ENCODE measurements at places on chromosomes 11 and 22. TPM values are rescaled to one million over a fixed set of nuclear protein-coding genes. Genes with fewer than 3 reads are reported as not detected.

DNA sequence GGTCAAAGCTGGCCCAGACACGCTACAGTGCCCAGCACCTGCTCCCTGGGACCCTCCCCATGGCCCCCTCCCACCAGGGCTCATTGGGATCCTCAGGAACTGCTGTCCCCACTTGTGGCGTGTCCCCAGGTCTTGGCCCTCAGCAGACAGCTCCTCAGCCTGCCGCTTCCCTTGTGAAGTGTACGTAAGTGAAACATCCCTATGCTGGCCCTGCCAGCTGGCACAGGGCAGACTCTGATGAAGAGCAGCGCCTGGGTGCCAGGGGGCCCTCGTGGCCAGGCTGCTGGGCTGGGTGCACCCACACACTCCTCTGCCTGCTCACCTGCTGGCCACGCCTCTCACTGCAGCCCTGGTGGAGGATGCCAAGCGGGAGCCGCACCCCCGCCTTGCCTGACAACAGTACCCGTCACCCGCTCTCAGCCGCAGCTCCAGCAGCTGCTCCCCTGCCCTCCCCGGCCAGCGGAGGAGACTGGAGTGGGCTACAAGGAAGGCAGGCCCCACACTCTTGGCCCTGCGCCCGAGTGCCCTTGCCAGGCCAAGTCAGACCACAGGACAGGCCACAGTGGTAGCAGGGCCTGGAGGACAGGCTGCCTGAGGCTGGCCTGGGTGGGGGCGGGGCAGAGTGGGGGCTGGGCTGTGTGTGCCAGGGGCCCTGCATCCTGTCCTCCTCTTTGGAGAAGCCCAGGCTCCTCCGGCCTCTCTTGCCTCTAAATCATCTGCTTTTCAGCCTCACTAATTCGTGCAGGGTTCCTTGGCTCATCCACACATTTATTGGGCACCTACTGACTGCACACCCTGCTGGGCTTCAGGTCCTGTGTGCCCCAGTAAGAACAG is 39.5 kb downstream of the IGF2 start:
- H3K36me3 ChIP-seq, result no peaks in the 10 kb centered on the region
- DNase-seq, result no peak
- H3K27ac ChIP-seq, result no peak overlapping the region
- H3K4me1 ChIP-seq, result no peaks in the 10 kb centered on the region

GRCh38 chr11:71301046-71301857 is 48.9 kb upstream of the SHANK2 start:
- no peaks in the 10 kb centered on the region for H3K36me3 ChIP-seq
- H3K4me3 ChIP-seq, result no peak overlapping the region
- H3K4me1 ChIP-seq, result no peaks in the 10 kb centered on the region
- DNase-seq, result no peak
- H3K27ac ChIP-seq, result no peak overlapping the region

DNA sequence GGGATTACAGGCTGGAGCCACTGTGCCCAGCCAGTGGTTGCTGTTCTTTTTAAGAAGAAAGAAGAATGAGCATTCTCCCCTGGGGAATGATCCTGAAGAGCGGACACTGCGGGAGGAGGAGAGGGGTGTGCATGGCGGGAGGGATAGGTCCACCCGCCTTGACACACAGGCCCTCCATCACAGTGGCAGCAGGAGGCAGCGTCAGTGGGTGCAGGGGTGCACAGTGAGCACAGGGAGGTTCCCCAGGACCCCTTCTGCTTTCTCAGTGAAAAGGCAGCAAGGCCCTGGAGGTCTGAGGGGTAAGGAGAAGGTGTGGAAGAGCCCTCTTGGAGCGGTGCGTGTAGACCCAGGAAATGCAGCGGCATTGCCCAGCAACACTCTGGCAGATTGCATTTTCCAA is 28.9 kb upstream of the CBX7 start:
- H3K27me3 ChIP-seq, result no peaks in the 10 kb centered on the region
- H3K27ac ChIP-seq, result no peak overlapping the region
- no peak for DNase-seq

GRCh38 chr11:77067861-77068443 is 1.2 kb downstream of the CAPN5 start:
- peak overlapping the region; percentile 65 for H3K4me3 ChIP-seq
- H3K4me1 ChIP-seq, result peaks cover 26% of the 10 kb centered on the region
- no peak for DNase-seq
- no peaks in the 10 kb centered on the region for H3K27me3 ChIP-seq

DNA sequence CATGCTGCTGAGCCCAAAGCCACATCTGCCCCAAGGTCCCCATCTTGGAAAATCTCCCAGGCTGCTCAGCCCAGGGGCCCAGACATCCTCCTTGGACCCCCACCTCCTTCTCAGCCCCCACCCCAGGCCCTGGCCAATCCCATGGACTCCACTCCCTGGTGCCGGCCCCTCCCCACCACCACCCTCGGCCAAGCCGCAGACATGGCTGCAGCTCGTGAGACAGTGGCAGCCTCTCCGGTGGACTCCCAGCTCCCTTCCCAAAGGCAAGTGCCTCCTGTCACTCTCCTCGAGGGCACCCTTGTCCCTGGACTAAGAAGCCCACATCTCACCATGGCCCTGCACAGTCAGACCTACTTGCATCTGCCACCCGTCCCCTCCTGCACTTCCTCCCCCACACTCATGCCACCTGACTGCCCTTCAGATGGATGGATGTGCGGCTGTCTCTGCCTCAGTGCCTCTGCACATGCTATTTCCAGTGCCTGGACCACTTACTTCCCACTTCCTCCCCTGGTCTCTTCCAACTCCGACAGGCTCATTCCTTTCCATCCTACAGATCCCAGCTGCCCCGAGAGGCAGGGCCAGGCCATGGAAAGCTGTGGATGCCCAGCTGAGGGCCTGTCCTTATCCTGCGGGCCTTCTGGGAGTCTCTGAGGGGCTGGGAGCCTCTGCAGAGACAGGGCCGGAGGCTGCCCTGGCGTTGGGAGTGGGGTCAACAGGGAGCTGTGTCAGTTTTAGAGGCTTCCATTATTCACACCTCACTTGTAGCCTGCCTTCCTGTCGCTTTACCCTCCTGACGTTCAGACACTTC is 25.5 kb upstream of the RFPL3 start:
- peaks cover 17% of the 10 kb centered on the region for H3K4me1 ChIP-seq
- DNase-seq, result no peak
- H3K4me3 ChIP-seq, result no peak overlapping the region
- no peaks in the 10 kb centered on the region for H3K27me3 ChIP-seq

- no peak overlapping the region for H3K27ac ChIP-seq
- H3K36me3 ChIP-seq, result no peaks in the 10 kb centered on the region
- DNase-seq, result no peak
- H3K4me3 ChIP-seq, result no peak overlapping the region
- H3K4me1 ChIP-seq, result no peaks in the 10 kb centered on the region
Observed at GRCh38 chr11:70477609-70478008, 79.3 kb downstream of the CTTN start.

DNA sequence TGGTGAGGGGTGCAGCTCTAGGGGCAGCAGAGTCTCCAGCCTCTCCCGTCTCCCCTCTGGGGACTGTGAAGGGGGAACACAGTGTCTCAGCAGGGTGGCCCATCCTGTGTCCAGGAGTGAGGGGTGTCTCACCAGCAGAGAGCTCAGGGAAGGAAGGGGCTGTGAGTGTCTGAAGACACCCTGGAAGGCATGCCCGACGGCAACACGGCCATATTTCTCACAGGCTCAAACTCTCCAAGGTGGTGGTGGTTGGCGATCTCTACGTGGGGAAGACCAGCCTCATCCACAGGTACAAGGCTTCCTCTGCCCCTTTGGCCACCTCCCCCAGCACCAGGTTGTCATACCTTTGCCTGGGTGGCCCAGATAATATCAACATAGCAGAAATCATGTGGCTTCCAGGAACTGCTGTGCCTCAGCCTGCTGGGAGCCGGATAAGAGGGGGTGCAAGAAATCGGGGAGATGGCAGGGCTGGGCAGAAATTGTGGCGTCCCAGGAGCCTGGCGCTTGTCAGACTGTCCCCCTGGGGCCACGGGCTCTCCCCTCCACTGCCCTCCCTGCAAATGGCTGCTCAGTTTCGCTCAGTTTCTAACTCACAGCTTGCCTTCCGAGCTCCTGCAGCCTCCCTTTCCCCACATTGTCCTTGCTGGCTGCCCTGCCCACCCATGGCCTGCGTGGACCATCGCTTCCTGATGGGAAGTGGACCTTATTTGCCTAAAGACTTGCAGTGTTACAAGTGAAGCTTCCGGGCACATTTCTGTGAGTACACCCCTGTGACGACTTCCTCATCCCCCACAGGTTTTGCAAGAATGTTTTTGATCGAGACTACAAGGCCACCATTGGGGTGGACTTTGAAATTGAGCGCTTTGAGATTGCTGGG is 7.2 kb downstream of the RAB36 start:
- H3K27ac ChIP-seq, result no peak overlapping the region
- H3K36me3 ChIP-seq, result peaks cover 89% of the 10 kb centered on the region
- no peaks in the 10 kb centered on the region for H3K4me1 ChIP-seq
- H3K27me3 ChIP-seq, result no peaks in the 10 kb centered on the region
- no peak overlapping the region for H3K4me3 ChIP-seq
- no peak for DNase-seq

GRCh38 chr22:24186892-24187670 is 5.8 kb downstream of the SUSD2 start:
- H3K27me3 ChIP-seq, result no peaks in the 10 kb centered on the region
- peaks cover 30% of the 10 kb centered on the region for H3K4me1 ChIP-seq
- no peak overlapping the region for H3K27ac ChIP-seq

DNA sequence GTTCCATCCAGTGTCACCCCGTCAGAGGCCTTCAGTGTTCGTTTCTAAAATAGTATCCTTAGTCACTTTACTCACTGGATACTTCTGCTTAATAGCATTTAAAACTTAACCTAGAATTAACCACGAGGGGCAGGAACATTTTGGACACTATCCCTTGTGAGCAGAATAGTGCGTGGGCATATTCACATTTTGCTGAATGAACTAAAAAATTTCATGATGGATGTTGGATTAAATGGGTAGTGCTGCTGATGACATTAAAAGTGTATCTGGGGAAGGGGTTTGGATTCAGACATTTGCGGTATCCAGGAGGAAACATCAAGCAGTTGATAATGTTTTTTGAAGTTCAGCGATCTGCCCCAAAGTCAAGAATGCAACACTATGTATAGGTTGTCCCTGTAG is 750 bp upstream of the NAT10 start:
- peaks cover 3% of the 10 kb centered on the region for H3K4me1 ChIP-seq
- peak overlapping the region; percentile 88 for H3K4me3 ChIP-seq
- peak overlapping the region; percentile 98 for H3K27ac ChIP-seq
- H3K36me3 ChIP-seq, result peaks cover 2% of the 10 kb centered on the region
- no peak for DNase-seq

- H3K27me3 ChIP-seq, result no peaks in the 10 kb centered on the region
- H3K36me3 ChIP-seq, result no peaks in the 10 kb centered on the region
Observed at GRCh38 chr22:43446916-43447315, 35.1 kb downstream of the MPPED1 start.

DNA sequence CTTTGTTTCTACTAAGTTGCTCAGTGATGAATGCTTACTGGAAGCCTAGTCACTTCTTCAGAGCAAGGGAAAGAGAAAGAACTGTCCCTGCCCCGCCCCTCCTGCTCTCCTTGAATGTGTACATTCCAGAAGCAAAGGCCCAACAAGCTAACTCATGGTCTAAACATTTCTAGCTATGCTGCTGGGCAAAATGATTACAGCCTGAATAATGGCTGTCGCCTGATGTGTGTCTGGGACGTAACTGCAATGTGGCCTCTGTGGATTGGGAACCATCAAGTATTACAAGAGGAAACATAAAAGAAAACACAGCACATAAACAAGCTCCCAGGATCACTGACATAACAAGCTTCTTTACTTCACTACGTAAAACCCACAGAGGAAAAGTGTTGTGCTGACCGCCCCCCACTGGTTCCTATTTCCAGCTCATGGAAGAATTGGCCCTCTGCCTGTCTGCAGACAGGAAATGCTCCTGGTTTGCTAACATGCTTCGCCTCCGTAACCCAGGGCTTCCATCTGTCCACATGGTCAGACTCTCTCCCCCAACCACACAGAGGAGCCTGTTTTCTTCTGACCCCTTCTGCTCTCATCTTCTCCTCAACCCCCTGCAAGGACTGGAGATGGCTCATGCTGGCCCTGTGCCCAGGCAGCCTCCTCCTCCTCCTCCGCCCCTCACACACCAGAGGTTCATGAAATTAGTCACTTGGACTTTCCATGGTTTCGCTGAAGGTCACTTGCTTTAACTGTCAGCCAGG is 187.2 kb downstream of the MAML2 start:
- H3K27me3 ChIP-seq, result no peaks in the 10 kb centered on the region
- peak overlapping the region; percentile 86 for H3K27ac ChIP-seq
- no peak overlapping the region for H3K4me3 ChIP-seq
- DNase-seq, result peak; percentile 79
- H3K36me3 ChIP-seq, result no peaks in the 10 kb centered on the region

GRCh38 chr11:20451568-20451967 is 64.1 kb downstream of the PRMT3 start:
- no peaks in the 10 kb centered on the region for H3K4me1 ChIP-seq
- H3K27ac ChIP-seq, result no peak overlapping the region
- peaks cover 12% of the 10 kb centered on the region for H3K36me3 ChIP-seq
- no peak overlapping the region for H3K4me3 ChIP-seq
- no peak for DNase-seq

DNA sequence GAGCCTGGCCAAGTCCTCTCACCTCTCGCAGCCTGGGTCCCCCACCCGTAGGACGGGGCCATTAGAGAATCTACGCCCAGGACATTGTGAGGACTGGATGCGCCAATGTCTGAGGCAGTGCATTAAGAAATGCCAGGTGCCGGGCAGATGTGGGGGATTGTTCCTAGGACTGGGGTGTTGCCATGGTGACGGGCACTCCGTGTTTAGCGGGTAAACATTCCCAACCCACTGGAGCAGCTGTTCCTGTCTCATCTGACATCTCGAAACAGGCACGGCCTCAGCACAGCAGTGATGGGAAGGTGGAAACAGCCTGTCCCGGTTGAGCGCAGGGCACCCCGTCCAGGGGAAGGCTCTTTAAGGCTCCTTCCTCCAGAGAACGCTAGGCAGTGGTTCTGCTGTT is 99.6 kb upstream of the RTL6 start:
- H3K36me3 ChIP-seq, result no peaks in the 10 kb centered on the region
- no peak for DNase-seq
- H3K27ac ChIP-seq, result no peak overlapping the region
- no peak overlapping the region for H3K4me3 ChIP-seq

GRCh38 chr11:122486793-122487495 is 168.6 kb upstream of the UBASH3B start:
- no peak overlapping the region for H3K27ac ChIP-seq
- no peaks in the 10 kb centered on the region for H3K36me3 ChIP-seq
- H3K27me3 ChIP-seq, result no peaks in the 10 kb centered on the region
- no peaks in the 10 kb centered on the region for H3K4me1 ChIP-seq

MFRP gene
- total RNA-seq, result 0.44 TPM

TP53AIP1 gene
- not detected for total RNA-seq

INS gene
- total RNA-seq, result not detected

LRRC56 gene
- total RNA-seq, result not detected

ARHGAP20 gene
- total RNA-seq, result 6.9 TPM

IGSF9B gene
- total RNA-seq, result 2.6 TPM

CDHR5 gene
- not detected for total RNA-seq

OR5P2 gene
- not detected for total RNA-seq
